ENCODE measurements at places on chromosomes 2 and 18.
A peak's percentile ranks its signal among the peaks of the same experiment; 100 is the strongest.

DNA sequence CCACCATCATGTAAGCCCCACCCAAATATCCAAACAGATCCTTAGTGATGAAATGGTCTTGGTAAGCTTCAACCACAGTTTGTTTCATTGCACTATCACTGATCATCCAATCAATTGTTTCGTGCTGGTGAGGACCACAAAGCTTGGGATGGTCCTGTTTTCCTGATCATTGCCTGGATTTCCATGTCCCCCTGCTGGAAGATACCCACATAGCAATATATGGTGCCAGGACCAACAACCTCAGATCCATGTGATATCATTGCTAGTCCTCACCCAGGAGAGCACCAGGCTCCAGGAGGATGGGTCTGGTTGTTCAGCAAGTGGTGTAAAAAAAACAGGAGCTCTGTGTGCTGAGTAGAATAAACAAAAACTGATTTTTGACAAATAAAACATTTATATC is 206.5 kb upstream of the SH3BP4 start:
- DNase-seq, result no peak

DNA sequence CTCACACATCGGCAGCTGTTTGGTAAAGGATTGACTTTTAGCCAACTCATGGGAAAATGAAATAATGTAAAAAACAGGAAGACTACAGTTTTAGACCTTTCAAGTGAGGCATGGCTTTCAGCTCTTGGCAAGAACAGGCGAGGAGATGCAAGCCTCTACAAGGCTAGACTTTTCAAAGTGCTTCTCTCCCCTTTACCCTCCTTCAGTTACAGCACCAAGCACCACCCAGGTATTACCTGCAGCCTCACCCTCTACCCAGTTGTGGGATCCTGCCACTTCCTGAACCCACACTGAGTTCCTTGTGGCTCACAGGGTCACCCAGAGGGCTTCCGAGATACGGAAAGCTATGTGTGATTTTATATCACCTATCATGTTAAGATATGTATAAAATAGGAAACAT is 14.7 kb downstream of the UGT1A10 start:
- DNase-seq, result no peak

- no peak for DNase-seq
These were observed 7.2 kb upstream of the SALL3 start for GRCh38 chr18:78972385-78972918.

GRCh38 chr2:143674051-143674450 is 544.8 kb downstream of the ARHGAP15 start:
- no peak for DNase-seq

GRCh38 chr2:199457147-199458008 is at the start of gene SATB2:
Gene SATB2 (minus strand): TSS chr2:199457939. CDS start chr2:199456037, 1,902 bp downstream.
- DNase-seq, result no peak

- no peak for DNase-seq
These were observed 57.6 kb downstream of the CCNT2 start for GRCh38 chr2:134976074-134976702.

DNA sequence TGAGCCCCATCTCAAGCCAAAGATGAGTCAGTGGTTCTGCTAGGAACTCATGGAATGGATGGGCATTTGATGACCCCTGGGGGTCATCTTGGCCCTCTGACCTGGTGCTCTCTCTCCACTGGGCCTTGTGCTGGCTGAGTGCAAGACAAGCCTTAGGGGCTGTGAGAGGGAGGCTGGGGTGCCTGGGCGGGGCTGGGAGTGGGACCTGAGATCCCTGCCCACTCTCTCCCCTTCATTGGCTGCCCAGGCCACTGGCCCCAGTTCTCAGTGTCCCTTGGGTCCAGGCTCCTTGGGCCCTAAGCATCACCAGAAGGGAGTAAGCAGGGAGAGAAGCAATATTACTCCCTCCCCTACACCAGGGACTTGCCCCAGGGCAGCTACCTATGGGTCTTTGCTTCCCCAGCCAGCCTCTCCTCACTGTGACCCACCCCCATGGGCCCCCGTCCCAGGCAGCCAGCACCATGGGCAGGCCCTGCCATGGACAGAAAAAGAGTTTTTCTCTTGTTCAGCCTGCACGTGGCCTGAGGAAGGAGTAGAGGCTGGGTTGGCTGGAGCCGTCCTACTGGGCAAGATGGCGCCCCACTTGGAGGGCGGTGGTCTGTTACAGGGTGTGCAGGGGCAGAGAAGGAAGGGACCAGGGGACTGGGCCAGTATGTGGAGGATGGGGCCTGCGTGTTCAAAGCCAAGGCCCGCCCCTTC is 33.6 kb downstream of the ATOH8 start:
- DNase-seq, result no peak

GRCh38 chr2:31275976-31276375 is 42.0 kb downstream of the EHD3 start:
- DNase-seq, result no peak

- no peak for DNase-seq
These were observed 435.0 kb upstream of the SPRED2 start for GRCh38 chr2:65867446-65867845.

DNA sequence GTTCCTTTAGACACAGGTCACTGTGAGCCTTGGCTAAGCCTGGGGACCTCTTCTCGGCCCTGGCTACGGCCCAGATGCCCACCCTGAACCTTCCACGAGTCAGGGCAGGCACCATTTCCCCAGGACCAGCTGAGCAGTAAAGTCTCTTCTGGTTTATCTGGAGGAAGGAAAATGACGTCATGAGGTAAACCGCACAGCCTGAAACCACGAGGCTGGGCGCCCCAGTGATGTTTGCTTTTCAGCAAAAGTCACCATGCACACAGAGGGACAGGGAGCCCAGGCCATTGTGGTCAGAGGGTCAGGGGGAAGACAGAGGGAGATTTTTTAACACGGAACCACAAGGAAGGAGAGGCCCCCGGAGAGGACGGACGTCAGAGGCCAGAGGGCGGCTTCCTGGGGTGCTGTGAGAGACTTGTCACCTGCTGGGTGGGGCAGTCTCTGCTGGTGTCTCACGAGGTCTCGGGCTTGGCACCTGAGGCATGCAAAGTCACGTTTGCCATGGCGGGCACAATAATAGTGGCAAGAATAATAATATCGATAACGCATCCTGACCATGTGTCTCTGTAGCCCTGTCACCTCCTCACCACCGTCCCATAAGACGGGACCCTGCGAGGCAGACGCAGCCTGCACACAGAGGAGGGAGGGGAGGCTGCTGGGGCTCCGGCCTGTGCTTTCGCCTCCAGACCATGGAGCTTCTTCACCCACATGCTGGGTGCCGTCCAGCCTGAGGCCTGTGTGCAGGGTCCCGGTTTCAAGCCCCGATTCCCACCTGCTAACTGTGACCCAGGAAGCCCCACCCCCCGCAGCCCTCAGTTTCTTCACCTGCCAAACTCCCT is 33.2 kb upstream of the FOSL2 start:
- peak; percentile 66 for DNase-seq

DNA sequence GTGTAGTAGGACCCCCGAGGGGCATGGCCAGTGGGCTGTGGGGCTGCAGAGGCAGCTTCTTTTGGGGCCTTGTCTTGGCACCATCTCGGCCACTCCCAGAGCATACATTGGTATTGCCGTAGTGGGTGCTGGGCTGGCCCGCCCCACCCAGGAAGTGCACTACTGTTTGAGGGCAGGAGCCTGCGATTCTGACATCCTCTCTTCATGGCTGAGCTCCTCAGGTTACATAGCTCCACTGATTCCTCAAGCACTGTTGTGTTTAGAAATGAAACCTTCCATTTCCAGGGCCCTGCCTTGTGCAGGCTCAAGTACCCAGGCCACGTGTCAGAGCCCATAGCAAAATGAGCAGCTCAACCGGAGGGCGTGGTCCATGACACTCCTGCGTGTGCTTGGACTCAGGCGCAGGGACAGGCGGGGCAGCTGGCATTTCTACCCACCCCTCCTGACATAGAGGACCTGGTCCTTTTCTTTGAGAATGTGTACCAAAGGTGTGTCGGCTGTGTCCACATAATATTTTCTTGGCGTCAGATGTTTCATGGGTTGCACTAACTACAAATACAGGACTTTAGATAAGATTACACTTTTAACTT is 67.9 kb downstream of the DGKD start:
- DNase-seq, result peak; percentile 42

DNA sequence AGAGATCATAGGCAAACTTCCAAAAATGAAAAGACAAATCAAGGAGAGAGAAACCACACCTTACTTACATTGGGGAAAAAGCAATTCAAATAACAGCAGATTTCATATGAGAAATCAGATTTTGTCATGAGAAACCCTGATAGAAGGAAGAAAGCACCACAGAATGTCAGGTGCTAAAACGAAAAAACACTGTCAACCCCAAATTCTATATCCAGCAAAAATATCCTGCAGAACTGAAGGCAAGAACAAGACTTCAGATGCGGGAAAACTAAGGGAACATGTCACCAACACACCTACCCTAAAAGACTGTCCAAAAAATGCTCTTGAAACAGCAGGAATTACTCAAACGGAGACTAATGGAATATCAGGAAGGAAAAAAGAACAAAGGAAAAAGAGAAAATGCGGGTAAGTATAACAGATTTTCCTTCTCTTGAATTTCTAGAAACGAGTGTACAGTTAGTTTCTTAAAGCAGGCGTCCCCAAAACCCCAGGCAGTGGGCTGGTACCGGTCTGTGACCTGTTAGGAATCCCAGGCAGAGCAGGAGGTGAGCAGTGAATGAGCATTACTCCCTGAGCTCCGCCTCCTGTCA is 7.3 kb upstream of the ID2 start:
- no peak for DNase-seq

GRCh38 chr18:61842146-61842545 is 50.7 kb downstream of the RNF152 start:
- no peak for DNase-seq

DNA sequence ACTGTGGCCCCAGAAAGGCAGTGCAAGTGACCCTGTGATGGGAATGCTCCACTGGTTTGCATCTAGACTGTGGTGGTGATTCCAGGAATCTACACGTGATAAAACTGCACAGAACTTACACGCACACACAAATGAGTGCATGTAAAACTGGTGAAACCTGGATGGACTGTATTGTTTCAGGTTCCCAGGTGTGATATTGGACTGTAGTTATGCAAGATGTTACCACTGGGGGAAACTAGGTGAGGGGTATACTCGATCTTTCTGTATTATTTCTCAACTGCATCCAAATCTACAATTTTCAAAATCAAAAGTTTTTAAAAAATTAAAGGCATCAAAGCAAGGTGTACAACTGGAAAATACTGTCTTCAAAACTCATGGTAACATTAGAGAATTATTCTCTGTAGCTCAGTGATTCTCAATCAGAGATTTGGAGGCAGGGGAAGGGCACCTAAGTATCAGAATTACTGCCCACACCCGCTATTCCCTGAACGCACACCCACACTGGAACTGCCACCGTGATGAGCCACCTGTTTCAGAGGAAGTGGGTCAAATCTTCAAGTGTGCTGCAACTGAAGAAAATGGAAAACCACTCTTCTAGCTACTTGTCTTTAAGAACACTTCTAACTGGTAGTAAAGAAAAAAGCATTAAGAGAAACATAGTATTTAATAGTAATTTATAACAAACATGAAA is 26.7 kb downstream of the PTPN2 start:
- DNase-seq, result no peak

DNA sequence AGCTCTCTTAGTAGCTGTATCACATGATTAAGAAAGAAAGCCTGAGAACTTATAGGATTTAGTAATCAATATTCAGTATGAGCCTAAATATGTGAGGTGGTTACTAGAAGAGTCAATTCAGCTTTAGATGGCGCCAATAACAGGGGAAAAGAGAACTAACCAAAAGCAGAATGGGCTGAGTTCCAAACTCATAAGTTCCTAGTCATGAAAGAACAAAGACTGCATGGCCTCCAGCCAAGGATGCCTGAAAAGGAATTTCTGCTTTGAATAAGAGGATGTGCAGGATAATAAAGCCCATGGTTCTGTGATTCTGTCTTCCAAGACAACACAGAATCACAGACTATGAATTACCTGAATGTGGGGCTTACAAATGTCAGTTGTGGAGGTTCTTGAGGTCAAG is 196.5 kb downstream of the SATB2 start:
- no peak for DNase-seq

- DNase-seq, result no peak
These were observed 11.5 kb upstream of the D2HGDH start for GRCh38 chr2:241722896-241723454.

- no peak for DNase-seq
These were observed 99.3 kb downstream of the STK39 start for GRCh38 chr2:168147830-168148794.

GRCh38 chr2:42385225-42385624 is 24.2 kb upstream of the COX7A2L start:
- no peak for DNase-seq

- no peak for DNase-seq
These were observed 58.9 kb upstream of the CTNNA2 start for GRCh38 chr2:79453918-79454317.

All from activated T-helper 1 cell treated with anti-CD3 and anti-CD28 coated beads, Interleukin-2, amount 50 U/mL, for 16 hours (primary cell).